ENCODE measurements at places on chromosomes 3 and 15.

DNA sequence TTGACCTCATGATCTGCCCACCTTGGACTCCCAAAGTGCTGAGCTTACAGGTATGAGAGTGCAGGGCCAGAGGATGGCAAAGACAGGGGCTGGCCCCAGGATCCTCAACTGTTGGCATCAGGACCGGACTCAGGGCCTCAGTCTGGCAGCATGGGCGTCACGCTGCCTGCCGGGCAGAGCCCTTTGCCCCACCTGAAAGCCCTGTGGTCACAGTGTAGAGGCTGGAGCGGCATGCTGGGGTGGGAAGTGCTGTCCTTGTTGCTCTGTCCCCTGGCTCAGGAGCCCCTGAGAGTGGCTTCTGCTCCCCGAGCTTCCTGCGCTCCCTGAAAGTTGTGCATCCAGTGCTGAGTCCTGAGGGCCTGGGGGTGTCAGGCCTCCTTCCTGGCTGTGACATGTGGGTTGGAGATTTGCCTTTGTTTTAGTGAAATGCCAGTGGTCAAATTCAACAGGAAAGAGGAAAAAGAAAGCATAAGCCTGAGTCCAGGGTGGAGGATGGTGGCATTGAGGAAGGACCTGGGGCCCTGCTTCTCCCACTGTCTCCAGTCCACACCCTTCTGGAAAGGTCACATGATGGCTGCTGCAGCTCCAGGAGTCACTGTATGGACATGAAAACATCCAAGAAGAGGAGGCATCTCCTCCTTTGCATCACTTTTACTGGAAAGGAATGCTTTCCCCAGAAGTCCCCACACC is 147.2 kb downstream of the OR4M2 start:
- DNase-seq, result no peak

GRCh38 chr3:42535981-42536784 is 33.7 kb downstream of the VIPR1 start:
- DNase-seq, result peak; percentile 32

GRCh38 chr3:185151101-185151963 is 1.5 kb downstream of the C3orf70 start:
- DNase-seq, result no peak

DNA sequence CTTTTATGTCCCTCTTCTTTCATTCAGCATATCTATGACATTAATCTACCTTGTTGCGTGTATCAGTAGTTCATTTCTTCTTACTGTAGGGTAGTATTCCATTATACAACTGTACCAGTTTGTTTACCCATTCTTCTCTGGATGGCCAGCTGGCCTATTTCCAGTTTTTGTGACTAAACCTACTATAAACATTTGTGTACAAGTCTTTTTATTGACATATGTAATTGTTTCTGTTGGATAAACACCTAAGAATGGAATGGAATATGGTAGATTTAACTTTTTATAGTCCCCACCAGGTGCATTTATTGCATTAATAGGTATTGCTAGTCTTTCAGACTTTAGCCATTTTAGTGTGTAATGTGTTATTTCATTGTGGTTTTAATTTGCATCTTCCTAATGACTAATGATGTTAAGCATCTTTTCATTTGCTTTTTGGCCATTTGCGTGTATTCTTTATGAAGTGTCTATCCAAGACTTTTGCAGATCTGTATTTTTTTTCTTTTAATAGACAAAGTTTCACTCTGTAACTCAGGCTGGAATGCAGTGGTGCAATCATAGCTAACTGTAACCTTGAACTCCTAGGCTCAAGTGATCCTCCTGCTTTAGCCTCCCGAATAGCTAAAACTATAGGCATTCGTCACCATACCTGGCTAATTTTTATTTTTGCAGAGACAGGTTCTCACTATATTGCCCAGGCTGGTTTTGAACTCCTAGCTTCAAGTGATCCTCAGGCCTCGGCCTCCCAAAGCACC is 41.9 kb upstream of the XRN1 start:
- DNase-seq, result no peak

DNA sequence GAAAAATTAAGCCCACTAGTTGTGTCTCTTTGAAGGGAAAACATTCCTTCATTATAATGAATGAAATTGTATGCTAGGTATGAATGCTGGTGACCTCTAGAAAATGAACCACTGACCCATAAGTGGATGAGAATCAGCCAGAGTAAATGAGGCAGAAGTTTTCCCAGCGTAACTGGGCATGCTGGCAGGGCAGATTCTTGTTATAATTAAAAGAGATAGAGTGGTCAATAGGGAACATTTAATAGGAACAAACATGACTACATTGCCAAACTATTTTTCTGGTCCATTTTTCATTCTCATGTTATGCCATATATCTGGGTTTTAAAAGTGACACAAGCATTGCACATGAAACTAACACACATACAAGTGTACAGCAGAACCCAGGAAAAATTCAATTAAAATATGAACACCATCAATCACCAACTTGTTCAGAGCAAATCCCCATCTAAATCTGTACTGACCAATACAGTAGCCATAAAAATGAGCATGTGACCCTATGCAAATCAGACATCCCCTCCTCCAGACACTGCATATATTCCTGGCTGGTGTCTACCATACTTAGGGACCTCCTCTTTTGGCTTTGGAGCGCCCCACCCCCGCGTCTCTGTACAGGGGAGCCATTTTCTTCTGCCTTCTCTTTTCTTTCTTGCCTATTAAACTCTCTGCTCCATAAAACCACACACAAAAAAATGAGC is 4.0 kb downstream of the CLRN1 start:
- no peak for DNase-seq

DNA sequence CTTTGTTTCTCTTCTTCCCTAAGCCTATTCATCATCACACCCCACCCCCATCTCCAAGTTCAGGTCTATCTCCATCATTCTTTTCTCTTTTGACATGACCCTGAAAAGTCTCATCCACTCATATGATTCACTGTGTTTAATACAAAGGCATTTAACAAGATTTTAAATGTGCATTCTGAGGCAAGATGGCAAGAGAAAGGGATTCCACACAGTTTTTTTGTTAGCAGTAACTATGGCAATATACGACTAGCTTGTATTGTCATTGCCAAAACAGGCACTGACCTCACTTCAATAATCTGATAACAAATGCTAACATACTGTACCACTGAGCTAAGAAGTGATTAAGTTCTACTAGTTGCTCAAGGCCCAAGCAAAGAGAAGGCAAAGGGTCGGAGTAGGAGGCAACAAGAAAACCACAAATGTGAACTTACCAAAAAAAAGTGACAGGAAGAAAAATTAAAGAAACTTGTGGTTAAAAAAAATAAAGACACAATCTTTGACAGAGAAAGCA is 53.2 kb downstream of the FBN1 start:
- peak; percentile 79 for DNase-seq

Measured in MV-4-11 (cell line).